CD14-positive monocyte (primary cell): ENCODE measurements at places on chromosomes 6 and 20. TPM values are rescaled to one million over a fixed set of nuclear protein-coding genes. Genes with fewer than 3 reads are reported as not detected.

GRCh38 chr6:111864138-111865048 lies 8.9 kb downstream of the FYN start:
- H3K4me1 ChIP-seq, result peaks cover 2% of the 10 kb centered on the region
- DNase-seq, result no peak
- H3K27ac ChIP-seq, result no peak overlapping the region
- no peaks in the 10 kb centered on the region for H3K27me3 ChIP-seq

DNA sequence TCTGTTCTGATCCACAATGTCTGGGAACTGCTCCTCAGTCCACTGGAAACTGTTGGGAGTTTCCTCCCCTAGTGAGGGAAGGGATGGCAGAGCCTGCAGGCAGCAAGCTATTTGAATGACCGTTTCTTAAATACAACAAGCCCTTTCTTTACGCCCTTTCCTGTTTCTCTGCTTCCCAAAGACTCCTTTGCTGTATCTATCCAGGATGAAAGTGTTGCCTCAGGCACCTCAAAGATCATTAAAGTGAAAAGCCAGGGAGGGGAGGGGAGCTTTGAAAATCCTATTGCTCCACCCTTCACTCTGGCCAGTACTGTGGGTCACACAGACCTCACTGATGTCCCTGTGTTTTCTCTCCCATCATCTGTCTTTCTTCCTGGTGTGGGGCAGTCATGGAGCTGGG lies 213.1 kb downstream of the RNF144B start:
- no peaks in the 10 kb centered on the region for H3K36me3 ChIP-seq
- H3K27ac ChIP-seq, result no peak overlapping the region

- H3K27me3 ChIP-seq, result no peaks in the 10 kb centered on the region
- H3K27ac ChIP-seq, result no peak overlapping the region
- H3K4me3 ChIP-seq, result no peak overlapping the region
- no peaks in the 10 kb centered on the region for H3K4me1 ChIP-seq
- DNase-seq, result no peak
Observed at GRCh38 chr6:2029130-2029794, 216.1 kb downstream of the GMDS start.

- H3K4me3 ChIP-seq, result no peak overlapping the region
- no peak overlapping the region for H3K27ac ChIP-seq
- no peaks in the 10 kb centered on the region for H3K36me3 ChIP-seq
Observed at GRCh38 chr20:57000441-57000968, 265.9 kb downstream of the BMP7 start.

Gene ADAM33
- not detected for polyA plus RNA-seq
